NCI-H1694 (cell line): ENCODE measurements at places on chromosomes 5 and 9.
A peak's percentile ranks its signal among the peaks of the same experiment; 100 is the strongest.

DNA sequence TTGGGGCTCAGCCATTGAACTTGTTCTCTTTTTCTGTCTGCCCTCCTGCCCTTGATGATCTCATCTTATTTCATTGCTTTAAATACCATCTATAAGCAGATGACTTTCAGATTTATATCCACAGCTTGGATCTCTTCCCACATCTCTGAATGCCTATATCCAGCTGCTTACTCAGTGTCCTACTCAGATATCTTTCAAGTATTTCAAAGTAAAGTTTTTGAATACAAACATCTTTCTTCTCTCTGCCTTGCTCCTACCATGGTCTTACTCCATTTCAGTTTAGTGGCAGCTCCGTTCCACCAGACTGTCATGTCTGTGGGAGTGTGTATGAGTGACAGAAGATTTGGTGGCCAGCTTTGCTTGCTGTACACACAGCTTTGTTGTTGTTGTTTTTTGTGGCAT is 59.7 kb downstream of the ERBIN start:
- no peak for DNase-seq

DNA sequence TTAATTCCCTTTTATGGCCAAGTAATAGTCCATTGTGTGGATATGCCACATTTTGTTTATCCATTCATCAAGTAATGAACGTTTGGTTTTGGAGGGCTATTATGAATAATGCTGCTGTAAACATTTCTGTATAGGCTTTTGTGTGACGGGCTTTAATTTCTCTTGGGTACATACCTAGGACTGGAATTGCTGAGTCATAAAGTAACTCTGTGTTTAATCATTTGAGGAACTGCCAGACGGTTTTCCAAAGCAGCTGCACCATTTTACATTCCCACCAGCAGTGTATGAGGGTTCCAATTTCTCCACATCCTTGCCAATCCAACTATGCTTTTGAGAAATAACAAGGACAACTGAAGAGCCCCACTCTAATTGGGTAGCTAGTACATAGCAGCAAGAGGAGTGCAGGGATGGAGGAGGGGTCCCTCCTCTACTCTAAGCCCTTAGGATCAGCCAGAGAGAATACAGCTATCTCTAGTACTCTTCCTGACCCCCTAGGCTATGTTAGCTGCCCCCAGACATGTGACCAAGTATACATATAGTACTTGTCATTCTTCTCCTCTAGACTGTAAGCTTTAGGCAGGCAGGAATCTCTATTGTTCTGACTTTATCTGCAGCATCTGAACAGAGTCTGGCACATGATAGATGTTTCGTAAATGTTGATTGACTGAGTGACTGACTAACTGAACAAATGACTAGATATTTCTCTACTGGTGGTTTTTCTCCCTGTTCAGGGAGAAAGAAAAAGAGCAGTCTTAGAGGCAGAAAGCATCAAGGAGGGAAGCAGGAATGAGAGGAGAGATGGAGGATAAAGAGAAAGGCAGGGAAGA is 22.1 kb upstream of the MATR3 start:
- no peak for DNase-seq

DNA sequence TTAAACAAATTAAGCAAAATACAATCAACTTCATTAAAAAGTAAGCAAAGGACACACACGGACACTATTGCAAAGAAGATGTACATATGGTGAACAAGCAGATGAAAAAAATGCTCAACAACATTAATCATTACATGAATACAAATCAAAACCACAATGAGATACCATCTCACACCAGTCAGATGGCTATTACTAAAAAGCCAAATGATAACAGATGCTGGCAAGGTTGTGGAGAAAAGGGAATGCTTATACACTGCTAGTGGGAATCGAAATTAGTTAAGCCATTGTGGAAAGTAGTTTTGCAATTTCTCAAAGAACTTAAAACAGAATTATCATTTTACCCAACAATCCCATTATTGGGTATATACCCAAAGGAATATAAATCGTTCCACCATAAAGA is 636.2 kb upstream of the ST8SIA4 start:
- no peak for DNase-seq

DNA sequence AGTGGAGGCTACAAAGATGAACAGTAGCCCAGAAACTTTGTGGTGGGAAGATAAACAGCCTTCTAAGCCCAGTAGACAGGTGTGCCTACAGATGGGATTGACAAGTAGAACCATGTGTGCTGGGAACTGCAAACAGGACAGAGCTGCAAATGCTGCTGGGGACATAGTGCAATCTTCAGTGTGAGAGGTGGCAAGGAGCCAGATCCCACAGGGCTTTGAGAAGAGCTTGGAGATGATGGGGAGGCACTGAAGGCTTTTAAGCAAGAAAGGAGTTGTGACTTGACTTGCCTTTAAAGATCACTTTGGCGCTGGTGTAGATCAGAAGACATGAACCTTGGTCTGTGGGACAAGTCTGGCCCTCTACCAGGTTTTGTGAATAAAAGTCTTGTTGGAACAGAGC is 675.2 kb downstream of the ACTL7B start:
- DNase-seq = peak; percentile 2

- DNase-seq = no peak
These were observed 254.2 kb downstream of the DOCK8 start for GRCh38 chr9:468766-469426.

DNA sequence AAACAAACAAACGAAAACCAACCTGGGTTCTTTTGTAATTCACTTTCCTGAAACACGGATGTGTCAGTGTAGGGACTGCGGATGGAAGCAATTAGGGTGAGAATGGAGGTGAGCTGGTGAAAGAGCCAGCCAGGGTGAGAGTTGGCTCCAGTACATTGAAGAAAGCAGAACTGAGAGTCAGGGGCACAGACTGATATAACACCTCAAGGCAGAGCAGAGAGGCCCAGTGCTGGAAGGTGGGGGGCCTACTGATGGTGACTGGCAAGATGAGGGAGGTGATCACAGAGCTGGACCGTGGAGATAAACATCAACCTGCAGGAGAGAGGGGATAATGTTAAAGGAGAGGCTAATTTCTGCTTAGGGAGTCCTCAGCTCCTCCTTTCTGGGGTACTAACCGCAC is 221.1 kb downstream of the MAN2A1 start:
- DNase-seq = no peak

GRCh38 chr5:143094087-143094521 is 309.4 kb downstream of the NR3C1 start:
- DNase-seq = no peak

DNA sequence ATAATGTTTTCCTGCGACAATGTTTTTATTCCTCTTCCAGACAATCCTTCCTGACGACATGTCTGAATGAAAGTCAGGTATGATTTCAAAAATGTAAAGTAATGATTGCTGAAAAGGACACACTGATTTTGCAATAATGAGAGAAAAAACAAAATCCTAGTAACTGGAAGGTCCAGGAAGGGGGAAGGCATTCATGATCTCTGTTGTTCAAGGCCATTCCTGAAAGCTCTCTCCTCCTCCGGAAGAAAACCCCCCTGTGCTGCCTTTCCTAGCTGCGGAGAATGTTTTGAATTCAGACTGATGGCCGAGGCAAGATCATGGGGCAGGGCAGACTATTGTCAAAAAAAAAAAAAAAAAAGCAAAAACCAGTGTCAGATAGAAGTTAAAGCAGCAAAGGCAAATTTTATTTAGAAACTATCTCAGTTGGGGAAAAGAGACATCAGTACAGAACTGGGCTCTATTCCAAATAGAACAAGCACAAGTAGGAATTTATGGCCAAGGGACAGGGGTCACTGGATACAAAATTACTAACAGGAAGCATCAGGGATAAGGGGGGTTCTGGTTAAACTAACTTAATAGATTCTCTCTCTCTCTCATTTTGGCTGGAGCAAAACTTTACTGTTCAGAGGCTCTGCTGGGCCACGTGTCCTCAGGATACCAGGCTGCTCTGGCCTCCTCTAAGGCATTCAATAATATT is 36.5 kb upstream of the CTSV start:
- DNase-seq = no peak

DNA sequence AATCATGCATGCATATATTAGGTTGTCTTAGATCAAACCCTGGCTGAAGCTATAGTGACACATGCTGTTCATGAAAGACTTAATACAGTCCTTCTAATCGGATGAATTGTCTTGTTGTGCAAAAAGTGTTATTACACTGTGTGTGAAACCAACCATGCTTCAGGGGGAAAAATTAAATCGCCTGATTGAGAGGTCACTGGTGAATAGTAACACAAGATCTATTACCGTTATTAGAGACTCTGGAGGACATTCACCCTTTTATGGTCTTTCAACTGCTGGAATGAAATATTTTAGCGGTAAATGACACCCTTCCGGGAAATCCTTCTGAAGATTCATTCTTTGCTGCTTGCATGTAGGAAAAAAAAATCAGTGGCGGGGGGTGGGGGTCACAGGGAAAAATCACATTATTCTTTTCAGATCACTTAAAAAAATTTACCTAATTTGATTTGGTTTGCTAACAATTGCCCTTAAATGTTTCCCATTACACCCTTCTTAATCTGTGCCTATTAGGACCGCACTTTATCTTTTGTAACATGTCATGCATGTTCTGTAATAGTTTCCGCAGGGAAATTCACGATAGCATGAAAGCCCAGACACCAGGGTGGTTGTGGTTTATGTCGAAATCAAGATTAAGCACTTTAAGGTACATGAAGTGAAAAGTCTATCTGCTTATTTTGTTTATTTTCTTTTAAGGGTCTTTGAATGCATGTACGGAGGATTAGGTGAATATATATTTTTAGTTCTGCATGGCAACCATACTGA is 120.6 kb downstream of the FOCAD start:
- no peak for DNase-seq

GRCh38 chr9:70587201-70587600 is 172.7 kb upstream of the KLF9 start:
- no peak for DNase-seq

DNA sequence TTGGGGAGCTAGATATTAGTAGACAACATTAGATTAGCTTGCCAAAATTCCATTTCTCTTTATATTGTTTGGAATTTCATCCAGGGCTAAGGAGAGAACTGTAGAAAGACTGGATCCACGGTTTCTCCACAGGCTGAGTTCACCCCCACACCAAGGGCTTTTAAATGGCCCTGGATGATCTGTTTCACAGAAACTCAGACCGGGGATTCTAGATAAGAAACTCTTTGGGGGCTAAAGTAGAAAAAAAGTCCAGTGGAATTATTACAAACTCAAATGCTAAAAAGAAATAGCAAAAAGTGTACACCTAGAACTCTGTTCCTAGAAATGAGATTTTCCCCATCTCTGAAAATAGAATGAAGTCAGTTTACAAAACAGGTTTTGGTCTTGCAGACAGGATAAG is 80.9 kb downstream of the SUSD1 start:
- no peak for DNase-seq

DNA sequence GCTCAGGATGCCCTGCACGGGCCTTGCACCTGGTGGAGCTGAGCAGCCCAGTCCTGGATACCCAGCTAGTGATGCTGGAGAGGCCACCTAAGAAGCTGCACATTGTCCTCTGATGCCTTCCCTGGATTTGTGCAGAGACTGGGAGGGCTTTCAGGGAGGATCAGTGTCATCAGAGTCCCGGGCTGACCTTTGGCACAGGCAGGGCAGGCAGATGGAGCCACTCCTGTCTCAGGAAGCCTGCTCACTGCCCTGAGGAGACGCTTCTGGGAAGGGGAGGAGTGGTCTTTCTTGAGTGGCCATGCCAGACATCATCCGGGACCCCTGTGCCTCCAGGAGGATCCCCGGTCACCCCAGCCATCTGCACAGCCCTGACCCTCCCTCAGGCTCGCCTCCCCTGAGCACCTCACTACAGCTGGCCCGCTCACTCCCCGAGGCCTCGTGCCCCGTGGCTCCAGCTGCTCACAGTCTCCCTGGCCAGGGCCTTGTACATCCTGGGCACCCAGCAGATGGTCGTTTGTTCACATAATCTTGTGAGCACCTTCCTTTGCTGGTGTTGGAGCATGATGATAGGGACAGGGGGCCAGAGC is 47.2 kb upstream of the FCN2 start:
- no peak for DNase-seq

DNA sequence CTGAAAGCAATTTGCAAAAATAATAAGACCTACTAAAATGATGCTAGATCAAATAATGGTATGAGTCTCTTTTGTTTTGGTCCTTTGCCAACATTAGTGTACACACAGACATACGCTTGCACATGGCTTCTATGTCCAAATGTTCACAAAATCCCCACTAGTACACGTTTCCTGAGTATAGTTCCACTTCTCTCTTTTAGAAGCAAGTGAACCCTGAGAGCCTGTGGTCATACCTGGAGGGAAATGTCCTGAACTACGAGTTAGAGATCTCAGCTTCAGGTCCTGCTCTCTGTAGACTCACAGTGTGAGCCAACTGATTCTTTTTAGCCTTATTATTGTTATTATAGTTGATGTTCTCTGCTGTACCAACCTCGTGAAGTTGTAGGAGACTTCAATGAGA is 47.3 kb upstream of the ACTBL2 start:
- no peak for DNase-seq

GRCh38 chr5:13501176-13501575 is 443.3 kb downstream of the DNAH5 start:
- DNase-seq = no peak

GRCh38 chr9:21555911-21556310 is 73.8 kb upstream of the IFNE start:
- no peak for DNase-seq

DNA sequence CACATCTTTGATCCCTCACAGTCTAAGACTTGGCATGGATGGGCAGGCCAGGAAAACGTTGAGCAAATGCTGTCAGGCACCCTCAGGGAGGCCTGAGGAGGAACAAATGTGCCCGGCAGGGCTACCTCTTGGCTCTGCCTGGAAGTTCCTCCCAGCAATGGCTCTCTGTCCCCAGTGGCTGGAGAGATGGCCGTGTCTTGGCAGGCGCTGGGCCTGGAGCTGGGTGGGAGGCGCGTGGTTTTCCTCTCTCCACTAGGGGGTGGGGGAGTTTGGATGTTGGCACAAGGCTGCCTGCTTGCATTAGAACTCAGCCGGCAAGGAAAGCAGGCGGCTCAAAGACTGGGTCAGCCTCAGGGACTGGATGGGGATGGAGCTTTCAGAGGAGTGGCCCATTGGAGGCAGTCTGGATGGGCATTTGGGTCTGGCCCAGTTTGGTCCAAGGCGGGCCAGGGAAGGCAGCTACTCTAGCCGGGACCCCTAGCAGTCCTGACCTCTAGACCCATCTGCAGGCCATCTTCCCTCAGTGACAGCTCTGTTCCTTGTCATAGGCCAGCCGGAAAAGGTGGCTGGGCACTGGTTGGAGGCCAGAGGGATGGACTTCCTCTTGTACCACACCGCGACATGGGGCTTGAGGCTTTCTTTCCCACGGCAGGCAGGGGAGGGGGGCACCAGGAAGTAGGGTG is 68.2 kb upstream of the STC2 start:
- DNase-seq = no peak

DNA sequence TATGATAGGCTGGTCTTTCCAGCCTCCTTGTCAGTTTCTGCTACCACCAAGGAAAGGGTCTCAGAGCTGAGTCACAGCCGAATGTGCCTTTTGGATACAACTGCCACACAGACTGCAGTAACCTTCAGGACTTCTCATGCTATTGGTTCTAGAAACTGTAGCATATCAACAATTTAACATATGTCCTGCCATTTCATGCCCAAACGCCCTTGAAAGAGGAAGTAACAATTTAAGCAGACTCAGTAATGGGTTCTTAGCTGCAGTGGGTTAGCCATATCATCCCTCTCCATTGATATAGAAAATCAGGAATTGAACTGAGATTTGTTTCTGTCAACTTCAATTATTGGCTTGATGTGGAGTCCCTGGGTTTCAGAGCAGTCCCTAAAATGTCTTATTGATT is 4.1 kb upstream of the CLK4 start:
- no peak for DNase-seq
